Left colon (tissue), 2 donors: ENCODE measurements at places on chromosomes 13 and 19. TPM values are rescaled to one million over a fixed set of nuclear protein-coding genes. Genes with fewer than 3 reads are reported as not detected.

DNA sequence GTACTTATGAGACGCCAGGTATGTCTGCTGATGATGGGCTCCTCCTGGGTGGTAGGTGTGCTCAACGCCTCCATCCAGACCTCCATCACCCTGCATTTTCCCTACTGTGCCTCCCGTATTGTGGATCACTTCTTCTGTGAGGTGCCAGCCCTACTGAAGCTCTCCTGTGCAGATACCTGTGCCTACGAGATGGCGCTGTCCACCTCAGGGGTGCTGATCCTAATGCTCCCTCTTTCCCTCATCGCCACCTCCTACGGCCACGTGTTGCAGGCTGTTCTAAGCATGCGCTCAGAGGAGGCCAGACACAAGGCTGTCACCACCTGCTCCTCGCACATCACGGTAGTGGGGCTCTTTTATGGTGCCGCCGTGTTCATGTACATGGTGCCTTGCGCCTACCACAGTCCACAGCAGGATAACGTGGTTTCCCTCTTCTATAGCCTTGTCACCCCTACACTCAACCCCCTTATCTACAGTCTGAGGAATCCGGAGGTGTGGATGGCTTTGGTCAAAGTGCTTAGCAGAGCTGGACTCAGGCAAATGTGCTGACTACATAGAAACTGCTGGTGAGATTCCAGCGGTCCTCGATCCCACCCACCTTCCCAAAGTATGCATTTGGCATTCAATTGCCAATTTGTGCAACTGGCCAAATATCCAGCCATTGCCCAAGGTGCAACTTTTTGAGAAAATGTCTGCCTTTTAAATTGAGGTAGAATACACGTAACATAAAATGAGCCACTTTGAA, 10.2 kb downstream of the OR2Z1 start:
- no peak for DNase-seq

RAB11B gene
- total RNA-seq: 135 TPM

GRCh38 chr19:42596391-42597072, 1.8 kb upstream of the CEACAM8 start:
- peak; percentile 49 for DNase-seq

DNA sequence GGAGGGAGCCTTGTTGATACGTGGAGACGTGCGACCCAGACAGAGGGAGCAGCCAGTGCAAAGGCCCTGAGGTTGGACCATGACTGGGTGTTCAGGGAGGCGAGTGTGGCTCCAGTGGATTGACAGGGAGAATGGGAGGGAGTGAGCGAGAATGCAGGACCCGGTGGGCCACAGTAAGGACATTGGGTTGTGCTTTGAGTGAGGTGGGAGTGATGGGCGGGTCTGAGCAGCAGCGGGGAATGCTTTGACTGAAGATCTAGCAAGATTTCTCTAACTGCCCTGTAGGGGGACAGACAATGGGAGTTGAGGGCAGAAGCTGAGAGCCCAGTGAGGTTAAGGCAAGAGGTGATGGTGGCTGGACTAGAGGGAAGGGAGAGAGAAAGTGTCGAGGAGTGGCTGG, 7.7 kb upstream of the NANOS2 start:
- no peak for DNase-seq

- DNase-seq: no peak
Measured at GRCh38 chr13:71789037-71789436, 78.0 kb downstream of the DACH1 start.

DNA sequence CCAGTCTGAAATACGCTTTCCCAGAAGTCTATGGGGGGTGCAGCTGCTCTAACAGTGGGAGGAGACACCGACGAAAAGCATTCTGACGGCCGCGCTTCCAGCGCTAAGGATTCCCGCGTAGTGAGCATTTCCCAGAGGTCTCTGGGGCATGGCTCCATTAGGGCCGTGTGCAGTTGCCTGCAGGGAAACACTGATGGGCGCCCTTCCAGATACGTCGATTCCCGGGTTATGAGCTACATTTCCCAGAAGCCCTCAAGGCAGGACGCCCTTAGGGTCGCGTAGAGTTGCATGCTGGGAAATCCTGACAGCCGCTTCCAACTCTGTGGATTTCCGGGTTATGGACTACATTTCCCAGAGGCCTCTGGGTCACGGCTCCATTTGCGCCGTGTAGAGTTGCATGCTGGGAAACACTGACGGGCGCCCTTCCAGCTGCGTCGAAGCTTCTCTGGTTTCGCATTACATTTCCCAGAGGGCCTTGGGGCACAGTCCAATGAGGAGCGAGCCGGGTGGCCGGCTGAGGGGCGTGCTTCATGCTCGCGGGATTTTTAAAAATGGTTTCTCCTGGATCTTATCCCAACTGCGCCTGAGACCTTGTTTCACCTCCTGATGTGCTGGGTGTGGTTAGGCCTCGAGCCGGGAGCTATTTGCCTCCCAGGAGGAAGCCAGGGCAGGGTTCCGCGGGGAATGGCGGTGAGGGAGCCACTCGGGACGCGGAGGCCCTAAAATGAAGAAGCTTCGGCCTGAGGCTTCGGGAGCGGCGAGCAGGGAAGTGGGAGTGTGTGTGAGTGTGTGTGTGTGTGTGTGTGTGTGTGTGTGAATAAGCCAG, 17.2 kb upstream of the ZNF331 start:
- peak; percentile 95 for DNase-seq

- DNase-seq: peak; percentile 5
Measured at GRCh38 chr19:29379257-29380021, 146.4 kb upstream of the VSTM2B start.

GRCh38 chr19:37007587-37008220, 70.5 kb upstream of the ZNF420 start:
- DNase-seq: no peak

DNA sequence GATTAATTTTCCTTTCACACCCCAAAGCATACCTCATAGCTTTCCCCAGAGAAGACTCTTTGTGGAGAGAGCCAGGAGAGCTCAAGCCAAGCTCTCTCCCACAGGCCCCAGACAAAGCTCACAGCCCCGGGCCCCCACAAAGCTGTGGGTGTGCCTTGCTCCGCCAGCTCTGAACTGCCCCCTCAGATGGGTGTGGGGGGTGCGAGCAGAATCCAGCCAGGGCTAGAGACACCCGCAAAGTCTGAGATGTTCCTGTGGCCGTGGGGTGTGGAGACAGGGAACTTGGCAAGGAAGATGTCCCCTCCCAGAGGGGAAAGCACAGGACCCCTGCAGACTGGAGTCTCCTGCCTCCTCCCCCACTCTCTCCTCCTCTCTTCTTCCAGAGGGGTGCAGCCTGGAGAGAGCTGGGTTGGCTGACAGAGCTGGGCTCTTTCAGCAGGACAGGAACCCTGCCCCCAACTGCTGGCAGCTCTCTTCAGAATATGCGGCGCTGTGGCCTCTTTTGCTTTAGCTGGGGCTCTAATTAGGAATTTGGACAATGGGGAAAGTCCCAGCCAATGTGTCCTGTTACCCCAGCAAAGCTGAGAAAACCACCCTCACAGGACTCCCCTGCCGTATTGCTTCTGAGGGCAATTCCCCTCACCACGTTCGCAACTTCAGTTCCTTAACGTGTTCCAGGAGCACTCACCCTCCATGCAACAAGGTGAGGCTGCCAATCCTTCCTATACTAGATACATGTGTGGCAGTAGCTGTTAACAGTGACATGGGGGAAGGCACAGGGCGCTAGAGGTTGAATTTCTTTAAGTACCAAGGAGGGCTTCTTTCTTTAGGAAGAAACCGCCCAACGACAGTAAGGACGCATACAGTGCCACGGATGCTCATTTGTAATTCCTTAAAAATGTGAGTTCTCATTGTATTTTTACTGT, 170.0 kb downstream of the COL4A1 start:
- no peak for DNase-seq

- no peak for DNase-seq
Measured at GRCh38 chr19:51712461-51713081, 11.2 kb downstream of the HAS1 start.

GRCh38 chr19:4487572-4487971, 15.5 kb downstream of the HDGFL2 start:
- DNase-seq: no peak

LRRC4B gene
- 0.89 TPM for total RNA-seq
